ENCODE measurements at places on chromosomes 2 and 18.

GRCh38 chr2:186721956-186722355 is 28.1 kb downstream of the FAM171B start:
- DNase-seq = no peak

DNA sequence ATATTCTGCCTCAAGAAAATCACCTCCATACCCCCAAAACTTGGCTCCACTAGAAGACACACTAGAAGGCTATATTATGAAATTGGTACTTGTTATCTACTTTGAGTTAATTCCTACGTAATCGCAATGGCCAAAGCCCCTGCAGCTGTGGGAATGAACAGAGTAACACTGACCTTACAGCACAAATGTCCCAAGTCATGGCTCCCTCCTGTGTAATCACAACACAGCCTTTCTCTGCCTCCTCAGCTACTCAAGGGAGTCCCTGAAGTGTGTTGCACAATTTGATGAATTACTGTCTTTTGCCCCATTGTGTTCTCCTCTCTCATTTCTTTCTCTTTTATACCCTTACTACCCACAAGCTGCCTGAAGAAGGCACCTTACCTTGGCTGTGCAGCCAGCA is 375.2 kb downstream of the ARHGAP15 start:
- DNase-seq = no peak

DNA sequence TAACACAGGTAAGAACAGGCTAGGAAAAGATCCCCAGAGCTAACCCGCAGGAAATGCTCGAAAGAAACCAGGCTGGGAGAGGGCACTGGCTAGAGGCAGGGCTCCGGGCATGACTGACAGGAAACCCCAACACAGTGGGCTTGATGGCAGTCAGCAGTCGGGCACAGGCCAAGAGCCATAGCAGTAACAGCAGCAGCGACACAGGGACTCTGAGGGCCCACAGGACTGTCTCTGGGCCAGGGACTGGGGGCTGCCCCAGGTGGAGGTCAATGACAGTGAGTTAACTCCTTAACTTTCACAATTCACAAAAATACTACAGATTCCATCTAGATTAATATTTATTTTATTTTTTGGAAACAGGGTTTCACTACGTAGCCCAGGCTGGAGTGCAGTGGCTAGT is 37.3 kb upstream of the ASPRV1 start:
- DNase-seq = no peak

DNA sequence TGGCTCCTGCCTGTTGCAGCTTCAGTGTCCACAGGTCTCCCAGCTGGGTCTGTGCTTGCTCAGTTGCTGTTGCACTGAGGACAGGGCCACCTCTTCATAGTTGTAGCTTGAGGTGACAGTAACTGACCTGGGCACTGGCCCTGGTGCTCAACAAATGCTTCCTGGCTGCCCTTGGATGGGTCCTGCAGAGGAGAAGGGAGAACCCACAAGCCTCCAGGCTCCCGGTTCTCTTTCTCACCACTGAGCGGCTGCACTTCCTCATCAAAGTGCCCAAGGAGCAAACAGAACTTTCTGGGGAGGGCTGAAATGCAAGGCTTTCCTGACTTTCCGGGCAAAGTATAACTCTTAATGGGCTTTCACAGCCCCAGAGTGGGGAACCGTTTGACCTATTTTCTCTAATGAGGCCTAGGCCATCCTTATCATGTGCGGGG is 38.7 kb downstream of the LCT start:
- DNase-seq = no peak

- no peak for DNase-seq
These were observed 8.1 kb downstream of the AMMECR1L start for GRCh38 chr2:127877626-127878025.

GRCh38 chr18:75089748-75090327 is 119.1 kb downstream of the PTGR3 start:
- no peak for DNase-seq

- DNase-seq = no peak
These were observed 126.2 kb upstream of the EML6 start for GRCh38 chr2:54597153-54597848.

DNA sequence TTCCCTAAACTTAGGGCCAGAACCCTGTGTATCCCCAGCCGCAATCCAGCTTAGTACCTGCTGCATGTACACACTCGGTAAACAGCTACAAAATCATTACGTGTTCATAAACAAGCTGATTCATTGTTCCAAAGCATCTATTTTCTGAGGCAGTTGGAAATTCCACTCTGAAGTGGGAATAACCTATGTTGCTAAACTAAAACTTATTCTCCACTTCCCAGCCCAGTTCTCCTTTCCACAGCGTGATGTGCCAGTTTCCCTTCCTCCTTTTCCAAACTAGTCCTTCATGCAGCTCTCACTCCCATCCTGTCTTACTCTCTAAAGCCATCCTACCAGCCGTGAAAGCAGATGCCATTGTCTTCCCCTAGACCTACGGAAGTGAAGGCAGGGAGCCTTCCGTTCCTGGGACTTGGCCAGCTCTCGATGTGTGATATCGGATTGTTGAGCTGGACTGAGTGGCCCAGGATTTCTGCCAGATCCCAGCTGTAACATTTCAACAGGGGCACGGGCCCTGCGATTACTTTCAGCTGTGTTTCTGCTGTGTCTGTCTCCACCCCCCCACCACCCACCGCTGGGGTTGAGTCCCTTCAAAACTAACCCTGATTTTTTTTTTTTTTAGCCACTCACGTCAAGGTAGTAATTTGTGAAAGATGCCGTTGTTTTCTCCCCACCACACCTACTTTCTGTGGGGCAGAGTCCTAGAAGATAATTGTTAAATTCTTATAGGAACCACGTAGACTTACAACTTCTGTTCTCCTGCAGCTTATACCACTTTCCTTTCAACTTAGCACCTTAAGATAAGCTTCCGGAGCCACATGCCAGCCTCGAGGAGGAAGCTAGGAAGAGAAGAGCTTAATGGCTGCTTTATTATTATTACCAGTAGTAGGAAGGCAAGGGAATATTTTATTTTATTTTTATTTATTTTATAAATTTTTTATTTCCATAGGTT is 100.9 kb downstream of the CRIM1 start:
- DNase-seq = no peak

- DNase-seq = no peak
These were observed 241.3 kb downstream of the MREG start for GRCh38 chr2:215772003-215772402.

DNA sequence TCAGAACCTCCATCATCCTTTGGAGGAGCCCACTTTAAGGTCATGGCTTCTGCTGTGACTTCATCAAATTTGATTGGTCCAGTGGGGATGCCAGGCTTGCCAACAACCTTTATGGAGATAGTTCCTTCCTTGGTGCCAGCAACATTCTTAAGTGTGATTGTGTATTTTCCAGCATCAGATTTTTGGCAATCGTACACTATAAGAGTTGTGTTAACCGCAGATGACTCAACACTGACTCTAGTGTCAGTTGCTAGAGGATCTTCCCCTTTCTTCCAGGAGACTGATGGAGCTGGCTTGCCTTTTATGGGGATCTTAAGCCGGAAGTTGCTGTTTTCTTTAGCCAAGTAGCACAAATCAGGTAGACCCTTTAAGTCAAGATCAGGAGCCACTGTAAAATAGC is 98.7 kb downstream of the PLEKHA3 start:
- DNase-seq = no peak
